ENCODE measurements at places on chromosomes 1 and 21.

- no peak for DNase-seq
Observed at GRCh38 chr1:69835955-69836354, 268.2 kb downstream of the LRRC7 start.

GRCh38 chr1:196309386-196309785, 298.9 kb downstream of the KCNT2 start:
- no peak for DNase-seq

GRCh38 chr1:246156847-246157246, 350.2 kb downstream of the SMYD3 start:
- no peak for DNase-seq

- no peak for DNase-seq
Observed at GRCh38 chr1:223077247-223077833, 65.7 kb downstream of the TLR5 start.

DNA sequence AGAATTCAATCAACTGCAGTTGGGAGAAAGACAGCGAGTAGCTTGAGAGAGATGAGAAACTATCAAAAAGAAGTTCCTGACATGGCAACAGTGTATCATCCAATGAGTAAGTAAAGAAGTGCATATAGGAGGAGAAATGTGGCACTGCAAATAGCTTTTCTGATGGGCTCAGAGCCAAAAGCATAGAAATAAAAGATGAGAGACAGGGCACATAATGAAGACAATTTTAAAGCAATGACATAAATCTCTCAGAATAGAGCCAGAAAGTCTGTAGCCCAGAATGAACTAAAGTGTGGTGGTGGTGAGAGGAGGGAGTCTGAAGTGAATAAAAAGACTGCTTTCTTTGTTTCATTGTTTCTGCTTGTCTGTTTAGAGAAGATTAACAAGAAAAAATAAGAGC, 34.3 kb downstream of the TNFSF18 start:
- no peak for DNase-seq

All from right renal pelvis (tissue), 4 donors.